Stromal cell of bone marrow (primary cell): ENCODE measurements at places on chromosomes 12 and 14.

GRCh38 chr12:120481022-120481767, 11.6 kb upstream of the SRSF9 start:
- no peak for DNase-seq

DNA sequence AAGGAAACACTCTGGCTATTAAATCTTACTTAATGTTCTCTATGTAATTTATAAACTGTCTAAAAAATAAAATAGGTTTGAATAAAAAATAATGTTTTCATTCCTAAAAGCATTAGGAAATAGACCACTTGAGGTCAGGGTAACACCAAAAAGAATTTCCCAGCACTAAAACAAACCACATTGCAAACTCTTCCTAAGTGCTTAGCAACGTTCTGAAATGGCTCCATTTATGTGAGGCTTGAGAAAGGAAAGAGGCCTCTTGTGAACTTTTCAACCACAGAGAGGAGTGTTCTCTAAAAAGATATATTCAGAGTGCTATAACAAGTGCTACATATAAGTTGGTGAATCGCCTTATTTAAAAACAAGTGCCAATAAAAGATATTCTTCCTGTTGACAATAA, 42.7 kb downstream of the ALX1 start:
- DNase-seq: peak; percentile 20

DNA sequence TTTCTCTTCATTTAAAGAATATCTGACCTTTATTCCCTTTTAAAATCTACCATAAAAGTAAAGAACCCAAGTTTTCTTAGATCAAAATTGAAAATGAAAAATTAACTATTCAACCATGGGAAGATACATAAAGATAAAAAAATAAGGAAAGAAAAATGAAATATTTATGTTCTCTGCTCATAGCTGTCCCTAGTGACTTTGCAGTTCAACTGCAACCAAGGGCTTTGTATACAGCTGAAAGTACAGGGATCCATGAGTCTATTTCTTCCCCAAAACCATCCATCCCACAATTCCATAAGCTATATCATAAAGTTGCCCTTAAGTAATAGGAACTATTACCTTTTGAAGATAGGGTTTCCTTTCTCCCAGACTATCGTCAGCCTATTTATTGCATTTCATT, 113.1 kb downstream of the ITPR2 start:
- no peak for DNase-seq

- DNase-seq: no peak
Measured at GRCh38 chr12:50517421-50518048, 12.8 kb downstream of the DIP2B start.
